ENCODE measurements at places on chromosomes 5 and 9.

GRCh38 chr5:52881468-52881867 lies 93.8 kb downstream of the ITGA1 start:
- no peak for DNase-seq

DNA sequence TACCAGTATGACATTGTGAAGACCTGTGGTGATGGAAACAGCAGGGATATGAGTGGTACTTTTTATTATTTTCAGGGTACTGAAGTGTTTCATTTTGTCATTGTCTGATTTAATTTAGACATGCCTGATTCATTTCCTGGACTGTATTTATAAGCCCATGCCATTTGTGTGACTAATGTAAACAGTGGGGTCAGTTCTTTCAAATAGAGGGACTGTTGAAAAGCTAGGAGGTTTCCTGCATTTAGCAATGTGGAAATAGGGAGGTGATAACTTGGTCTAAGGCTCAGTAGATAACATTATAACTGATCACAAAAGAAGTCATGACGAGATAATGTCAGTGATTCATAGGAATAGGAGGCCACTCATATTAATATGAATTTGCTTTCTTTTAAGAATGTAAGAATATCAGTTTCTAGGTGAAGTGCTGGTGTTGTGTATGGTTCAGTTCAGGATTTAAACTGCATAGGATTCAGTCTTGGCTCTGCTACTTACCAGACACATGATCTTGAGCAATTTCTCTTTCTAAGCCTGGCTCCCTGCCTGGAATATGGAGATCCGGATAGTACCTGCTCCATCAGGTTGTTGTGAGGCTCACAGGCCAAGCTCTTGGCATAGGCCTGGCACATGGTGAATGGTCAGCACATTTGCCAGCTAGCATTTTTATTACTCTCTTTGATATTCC lies 7.5 kb downstream of the RASGRF2 start:
- no peak for DNase-seq

DNA sequence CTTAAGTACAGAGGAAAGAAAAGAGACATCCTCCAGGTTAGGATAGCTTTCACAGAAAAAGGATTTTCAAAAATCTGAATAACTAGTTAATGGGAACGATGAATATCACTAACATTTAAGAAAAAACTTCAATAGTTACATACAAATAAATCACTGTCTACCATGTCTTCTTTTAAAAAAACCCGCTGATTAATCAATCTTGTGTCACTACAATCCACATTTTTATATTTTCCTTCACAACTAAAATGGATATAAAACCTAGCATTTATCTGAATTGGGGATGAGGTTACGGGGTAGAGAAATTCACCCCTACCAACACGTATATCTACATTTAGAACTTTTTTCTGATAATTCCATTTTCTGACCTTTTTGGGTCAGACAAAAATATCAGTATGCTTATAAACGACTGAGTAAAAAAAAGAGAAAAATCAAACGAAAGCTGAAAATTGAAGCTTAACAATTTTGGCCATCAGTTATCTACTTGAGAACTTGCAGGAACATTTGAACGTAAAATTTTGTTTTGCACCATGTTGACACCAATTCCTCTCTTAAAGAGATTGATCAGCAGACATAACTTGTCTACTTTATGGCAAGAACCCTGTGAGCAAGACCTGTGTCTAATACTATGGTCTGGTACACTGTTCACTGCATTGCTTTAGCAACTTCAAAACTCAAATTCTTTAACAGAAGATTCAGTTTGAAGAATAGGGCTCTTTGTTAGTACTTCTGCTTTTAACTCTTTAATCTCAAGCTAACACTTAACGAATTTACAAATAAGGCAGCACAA lies 4.8 kb downstream of the NR3C1 start:
- no peak for DNase-seq

GRCh38 chr5:122965111-122965510 lies 71.4 kb downstream of the PPIC start:
- no peak for DNase-seq

DNA sequence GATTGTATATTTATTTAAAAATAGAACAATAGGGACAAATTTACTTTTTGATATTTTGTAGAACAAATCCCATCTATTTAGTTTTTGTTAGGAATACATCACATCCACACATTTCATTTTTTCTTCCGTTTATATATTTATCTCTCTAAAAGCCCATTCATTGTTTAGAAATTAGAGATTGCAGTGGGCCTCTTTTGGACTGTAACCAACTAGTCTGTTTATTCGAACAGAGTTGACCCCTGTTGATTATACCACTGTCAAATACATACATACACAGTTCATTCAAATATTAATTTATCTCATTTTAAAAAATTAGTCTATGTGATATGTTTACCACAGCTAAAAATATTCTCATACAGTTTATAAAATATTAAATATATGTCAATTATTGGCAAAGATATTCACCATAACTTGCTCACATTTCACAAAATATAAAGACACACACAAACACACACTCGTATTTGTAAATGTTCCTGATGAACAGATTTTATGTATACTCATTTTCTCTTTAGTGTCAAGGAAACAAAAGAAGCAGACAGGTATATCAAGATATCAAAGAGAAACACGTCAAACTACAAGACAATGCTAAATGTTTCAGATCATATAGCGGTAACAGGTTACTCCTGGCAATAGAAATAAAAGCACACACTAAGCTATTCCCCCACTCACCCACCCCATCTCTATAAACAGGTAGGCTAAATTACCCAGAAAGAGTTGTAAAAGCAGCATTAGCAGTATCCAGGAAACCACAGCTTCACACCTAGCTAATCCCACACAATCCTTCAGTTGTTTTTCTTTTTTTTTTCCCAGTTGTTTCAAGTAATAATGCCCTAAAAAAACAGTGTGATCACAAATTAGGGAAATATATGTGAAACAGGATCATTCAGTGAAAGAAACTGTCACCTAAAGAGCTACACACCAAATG lies 283.9 kb downstream of the ADAMTS6 start:
- no peak for DNase-seq

DNA sequence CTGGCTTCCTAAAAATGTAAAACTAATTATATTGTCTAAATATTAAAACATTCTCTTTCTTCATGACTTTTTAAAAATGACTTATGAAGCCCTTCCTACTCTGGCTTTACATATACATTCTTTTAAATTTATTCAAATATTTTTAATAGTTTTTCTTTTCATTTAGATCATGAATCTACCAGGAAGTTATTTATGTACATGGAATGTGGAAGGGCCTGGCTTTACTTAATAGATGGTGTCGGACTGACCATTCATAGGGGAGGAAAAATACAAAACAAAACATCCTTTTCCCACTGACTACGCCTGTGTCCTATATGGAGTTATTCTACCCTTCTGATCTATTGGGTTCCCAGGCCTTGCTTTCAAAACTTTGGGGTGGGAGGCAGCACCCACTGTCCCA lies 129.8 kb downstream of the MACROH2A1 start:
- no peak for DNase-seq

DNA sequence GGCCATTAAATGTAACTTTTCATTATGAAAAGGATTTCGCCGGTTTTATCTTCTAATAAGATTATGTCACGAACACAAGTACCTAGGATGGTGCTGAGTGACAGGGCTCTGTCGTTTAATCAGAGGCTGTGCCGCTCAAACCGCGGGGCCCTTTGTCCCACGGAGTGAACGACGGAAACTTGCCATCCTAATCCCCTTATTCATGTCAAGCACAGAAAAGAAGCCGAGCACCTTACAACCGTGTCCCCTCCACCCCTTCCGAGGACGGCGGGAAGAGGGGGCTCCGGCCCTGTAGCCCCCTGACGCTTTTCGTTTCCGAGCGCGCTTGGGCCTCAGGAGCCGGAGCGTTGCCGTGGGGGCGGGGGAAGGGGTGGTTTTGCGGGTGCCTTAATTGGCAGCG lies 11.2 kb downstream of the LMX1B start:
- no peak for DNase-seq

GRCh38 chr9:133974631-133975341 lies 17.3 kb downstream of the VAV2 start:
- DNase-seq = no peak

DNA sequence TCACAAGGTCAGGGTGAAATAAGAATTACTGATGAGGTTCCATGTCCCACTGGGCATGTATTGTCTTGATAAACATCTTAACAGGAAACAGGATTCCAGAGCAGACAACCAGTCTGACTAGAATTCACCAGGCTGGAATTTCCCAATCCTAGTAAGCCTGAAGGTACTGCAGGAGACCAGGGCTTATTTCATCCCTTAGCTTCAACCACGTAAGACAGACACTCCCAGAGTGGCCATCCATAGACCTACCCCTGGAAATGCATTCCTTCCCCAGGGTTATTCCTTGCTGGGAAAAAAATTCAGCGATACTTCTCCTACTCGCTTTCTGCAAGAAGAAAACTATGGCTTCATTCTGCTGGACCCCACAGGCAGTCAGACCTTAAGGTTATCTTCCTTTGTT lies 785.4 kb downstream of the NR2F1-AS1 start:
- no peak for DNase-seq

DNA sequence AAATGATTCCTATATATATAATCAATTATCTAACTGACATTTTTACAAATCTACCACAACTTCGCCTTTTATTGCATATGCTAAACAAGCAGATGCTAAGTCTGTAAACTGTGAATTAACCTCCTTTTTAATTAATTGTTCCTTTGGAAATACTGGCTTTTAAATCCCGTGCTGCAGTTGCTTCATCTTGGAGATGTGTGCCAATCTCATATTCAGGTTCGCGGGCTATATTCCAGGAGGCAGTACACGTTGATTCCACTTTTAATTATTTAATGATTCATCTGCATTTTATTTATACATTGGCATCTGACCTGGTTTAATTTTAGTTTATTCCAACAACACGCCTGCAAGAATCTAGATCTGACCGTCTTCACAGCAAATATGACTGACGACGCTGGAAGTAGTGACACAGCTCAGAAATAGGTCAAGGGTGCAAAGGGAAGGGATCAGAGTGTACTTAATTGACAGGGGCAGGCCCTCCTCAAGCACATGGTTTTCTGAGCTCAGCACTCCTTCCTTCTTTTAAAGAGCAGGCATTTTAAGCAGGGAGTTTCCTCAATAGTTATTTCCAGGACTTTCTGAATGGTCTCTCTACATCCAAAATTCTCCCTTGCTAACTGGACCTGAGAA lies 125.2 kb downstream of the GLIS3 start:
- DNase-seq = no peak

DNA sequence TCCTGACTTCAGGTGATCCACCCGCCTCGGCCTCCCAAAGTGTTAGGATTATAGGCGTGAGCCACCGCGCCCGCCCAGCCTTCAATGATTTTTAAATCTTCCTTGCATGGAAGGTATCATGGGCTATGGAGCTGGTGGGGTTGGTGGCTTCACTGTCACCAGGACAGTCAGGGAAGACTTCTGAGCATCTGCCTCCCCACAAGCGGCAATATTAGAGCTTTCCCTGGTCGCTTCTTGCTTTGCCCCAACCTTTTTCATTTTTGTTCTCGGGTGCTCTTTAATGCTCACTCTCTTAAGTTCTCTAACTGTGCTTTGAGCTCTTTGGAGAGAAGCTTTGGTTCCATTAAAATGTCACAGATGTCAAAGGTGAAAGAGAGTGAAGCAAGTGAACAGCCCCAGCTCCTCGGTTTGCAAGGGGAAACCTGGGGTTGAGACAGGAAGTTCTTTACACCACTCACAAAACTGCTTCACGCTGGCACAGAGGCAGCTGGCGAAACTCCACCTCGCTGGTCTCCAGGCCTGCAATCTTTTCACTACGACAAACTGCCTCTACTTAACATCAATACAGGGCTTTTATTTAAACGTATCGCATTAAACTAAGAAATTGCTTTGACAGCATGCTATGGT lies 142.5 kb upstream of the RETREG1 start:
- no peak for DNase-seq

- DNase-seq = no peak
Measured at GRCh38 chr5:55231029-55231918, 2.1 kb downstream of the CCNO start.

GRCh38 chr9:108618906-108619550 lies 236.8 kb downstream of the ACTL7B start:
- DNase-seq = no peak

Measured in activated CD4-positive, alpha-beta T cell treated with anti-CD3 and anti-CD28 coated beads, Interleukin-2, amount 50 U/mL, for 4 hours (primary cell).